Dermis microvascular lymphatic vessel endothelial cell (primary cell): ENCODE measurements at places on chromosomes 4 and X.
A peak's percentile ranks its signal among the peaks of the same experiment; 100 is the strongest.

DNA sequence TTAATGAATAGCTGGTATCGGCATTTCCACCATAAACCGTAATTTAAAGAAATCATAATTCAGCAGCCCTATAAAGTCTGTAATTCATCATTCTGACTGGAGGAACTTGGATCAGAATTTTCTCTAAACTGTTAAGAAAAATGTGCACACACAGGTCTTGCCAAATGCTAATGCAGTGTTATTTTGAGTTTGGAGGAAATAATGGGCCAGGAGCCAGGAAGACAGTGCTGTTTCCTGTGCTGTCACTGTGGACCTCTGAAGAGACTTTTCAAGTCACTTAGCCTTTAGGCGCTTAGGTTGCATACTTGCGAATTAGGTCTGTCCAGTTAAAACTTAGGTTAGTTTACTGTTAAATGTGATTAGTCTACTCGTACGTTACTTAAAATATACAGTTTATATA lies 137.5 kb upstream of the ANXA3 start:
- no peak for DNase-seq

DNA sequence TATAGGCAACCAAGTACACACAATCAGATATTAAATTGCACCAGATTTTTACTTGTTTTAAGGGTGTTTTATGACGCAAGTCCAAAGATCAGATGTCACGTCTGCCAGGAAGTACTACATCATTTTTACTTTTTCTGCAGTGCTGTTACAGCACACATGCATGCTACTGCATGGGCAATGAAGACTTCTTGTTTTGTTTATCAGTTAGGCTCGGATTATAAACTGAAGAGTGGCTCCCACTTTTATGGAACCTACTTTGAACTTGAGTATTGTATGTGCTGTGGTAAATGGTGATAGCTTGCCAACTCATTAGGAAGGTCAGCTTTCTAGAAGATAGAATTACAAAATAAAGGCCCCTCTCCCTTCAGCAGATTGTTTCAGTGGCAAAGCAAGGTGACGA lies 131.6 kb downstream of the CEP135 start:
- DNase-seq, result no peak

DNA sequence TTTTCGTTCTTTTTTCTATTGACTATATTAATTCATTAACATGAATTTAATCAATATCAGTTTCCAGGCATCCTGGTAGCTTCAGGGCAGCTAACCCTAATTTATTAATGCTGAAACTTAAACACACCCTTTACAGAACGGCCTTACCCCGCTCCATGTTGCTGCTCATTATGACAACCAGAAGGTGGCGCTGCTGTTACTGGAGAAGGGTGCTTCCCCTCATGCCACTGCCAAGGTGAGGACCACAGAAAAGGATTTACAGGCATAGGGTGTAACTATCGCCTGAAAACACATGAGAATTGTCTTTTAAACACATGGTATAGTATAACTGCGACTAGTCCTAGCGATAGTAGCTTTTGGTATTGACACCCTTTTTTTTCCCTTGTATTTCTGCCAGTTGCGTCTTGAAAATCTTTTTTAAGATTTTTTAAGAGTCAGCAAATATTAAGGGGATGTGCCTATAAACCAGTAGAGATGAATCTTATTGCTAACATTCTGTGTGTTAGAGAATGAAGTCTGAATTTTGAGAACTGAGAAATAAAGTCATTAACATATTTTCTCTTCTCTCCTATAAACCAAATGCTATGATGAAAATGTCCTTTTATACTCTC lies 229.0 kb downstream of the ANK2 start:
- peak; percentile 78 for DNase-seq

- DNase-seq, result no peak
Observed at GRCh38 chr4:74111306-74111975, 12.4 kb upstream of the CXCL2 start.

- DNase-seq, result no peak
Observed at GRCh38 chr4:5041699-5042098, 9.6 kb upstream of the STK32B start.

DNA sequence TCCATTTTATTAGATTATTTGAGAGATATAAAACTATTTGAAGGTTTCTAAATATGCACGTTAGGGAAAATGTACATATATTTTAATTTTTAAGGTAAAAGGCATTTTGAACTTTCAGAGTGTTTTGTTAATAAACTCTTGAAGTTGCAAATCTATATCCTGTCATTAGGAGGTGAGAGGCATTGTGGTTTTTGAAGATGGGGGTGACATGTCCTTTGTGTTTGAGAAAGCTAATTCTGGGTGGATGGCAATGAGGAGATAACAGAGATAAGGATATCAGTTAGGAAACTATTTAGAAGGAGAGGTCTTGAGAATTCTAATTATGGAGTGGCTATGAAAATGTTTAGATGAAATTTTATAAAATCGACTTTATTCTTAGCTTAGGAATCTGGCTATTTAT lies 6.1 kb downstream of the STIM2 start:
- no peak for DNase-seq
